Stimulated activated CD8-positive, alpha-beta memory T cell treated with anti-CD3 and anti-CD28 coated beads, Interleukin-2, amount 100 ng/mL, for 1 hour (primary cell): ENCODE measurements at places on chromosomes 11 and 22.

GRCh38 chr22:46071451-46072109 is 78.7 kb upstream of the PPARA start:
- no peak for DNase-seq

DNA sequence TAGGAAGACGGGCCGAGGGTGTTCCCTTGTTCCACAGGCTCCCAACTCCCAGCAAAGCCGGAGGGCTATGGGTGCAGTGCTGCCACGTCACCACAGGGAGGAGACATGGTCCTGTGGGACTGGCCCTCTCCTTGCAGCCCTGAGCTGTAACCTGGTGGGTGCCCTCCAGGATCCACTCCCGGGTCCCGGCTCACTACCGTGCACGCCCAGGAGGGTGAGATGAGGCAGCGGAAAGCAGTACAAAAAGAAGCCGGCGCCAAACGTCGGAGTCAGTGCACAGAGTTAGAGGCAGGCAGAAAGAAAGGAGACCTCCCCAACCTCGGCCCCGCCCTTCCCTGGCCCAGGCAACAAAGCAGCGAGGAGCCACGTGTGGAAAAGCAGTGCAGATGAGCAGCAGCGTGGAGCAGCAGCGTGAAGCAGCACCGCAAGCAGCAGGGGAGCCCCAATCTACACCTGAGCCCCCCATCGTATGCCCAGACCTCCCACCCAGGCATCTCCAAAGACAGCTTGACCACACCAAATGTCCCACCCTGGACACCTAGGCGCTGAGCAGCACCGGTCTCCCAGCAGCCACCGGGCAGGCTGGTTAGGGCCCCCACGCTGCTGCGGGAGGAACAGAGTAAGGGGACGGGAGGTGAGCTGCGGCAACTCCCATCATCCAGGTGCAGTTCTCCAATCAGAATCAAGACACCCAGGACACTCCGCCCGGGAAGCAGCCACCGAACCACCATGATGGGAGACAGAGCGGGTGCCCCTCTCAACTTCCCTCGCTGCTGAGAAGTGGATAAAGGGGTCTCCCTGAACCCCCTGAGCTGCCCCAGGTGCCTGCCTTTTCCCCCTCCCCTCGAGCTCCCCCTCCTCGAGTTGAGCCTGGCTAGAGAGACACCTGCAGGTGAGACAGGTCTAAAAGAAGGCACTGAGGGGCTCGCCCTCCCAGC is 28.8 kb downstream of the IGSF9B start:
- peak; percentile 48 for DNase-seq

DNA sequence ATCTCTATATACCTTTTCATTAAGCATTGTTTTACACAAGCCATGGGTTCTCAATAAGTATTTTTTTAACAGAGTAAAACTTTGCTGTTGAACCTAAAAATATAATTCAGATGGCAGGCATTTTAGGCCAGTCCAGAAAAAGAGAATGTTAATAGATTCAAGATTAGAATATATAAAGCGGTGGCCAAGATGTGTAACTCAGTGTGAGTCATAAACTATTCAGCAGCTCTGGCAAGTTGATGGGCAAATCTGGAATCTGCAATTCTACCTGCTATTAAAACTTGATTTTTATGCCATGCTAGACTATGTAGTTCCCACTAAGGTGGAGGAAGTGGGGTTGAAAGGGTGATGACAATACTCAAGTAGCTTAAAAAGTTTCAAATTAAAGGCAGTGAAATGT is 45.4 kb downstream of the CASP12 start:
- DNase-seq, result no peak

- DNase-seq, result no peak
These were observed 50.0 kb downstream of the TTC28 start for GRCh38 chr22:28629420-28630176.

DNA sequence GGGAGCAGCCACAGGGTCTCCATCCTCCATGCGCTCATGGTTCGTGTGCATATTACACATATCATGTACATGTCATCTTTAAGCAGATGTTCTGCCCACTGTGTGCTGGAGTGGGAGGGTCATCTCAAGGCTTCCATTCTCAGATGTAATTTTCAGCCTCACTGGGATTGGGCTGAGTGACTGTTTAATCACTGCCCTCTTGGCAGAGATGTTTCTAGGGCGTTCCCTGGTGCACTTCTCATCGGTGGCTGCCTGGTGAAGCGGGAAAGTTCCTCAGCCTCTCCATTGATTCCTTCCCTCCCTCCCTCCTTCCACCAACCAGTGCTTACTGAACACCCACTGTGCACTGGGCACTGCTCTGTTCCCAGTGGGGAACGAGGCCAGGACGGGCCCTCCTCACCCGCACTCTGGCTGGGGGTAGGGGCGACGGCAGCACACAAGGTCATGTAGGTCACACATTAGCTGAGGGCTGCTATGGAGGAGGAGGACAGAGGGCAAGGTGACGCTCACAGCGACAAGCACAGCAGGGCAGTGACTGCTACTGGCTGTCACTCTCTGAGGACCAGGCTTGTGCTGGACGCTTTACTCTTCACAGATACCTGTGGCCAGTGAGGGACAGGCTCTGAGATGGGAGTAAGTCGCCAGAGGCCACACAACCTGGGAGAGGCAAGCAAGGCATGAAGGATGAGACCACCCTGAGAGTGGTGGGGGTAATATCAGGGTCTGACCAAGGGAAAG is 22.9 kb downstream of the GNAZ start:
- DNase-seq, result no peak
